ENCODE measurements at places on chromosomes 11 and 22. TPM values are rescaled to one million over a fixed set of nuclear protein-coding genes. Genes with fewer than 3 reads are reported as not detected.

MUC5AC gene
- not detected for total RNA-seq

BTBD18 gene
- total RNA-seq, result not detected

DNA sequence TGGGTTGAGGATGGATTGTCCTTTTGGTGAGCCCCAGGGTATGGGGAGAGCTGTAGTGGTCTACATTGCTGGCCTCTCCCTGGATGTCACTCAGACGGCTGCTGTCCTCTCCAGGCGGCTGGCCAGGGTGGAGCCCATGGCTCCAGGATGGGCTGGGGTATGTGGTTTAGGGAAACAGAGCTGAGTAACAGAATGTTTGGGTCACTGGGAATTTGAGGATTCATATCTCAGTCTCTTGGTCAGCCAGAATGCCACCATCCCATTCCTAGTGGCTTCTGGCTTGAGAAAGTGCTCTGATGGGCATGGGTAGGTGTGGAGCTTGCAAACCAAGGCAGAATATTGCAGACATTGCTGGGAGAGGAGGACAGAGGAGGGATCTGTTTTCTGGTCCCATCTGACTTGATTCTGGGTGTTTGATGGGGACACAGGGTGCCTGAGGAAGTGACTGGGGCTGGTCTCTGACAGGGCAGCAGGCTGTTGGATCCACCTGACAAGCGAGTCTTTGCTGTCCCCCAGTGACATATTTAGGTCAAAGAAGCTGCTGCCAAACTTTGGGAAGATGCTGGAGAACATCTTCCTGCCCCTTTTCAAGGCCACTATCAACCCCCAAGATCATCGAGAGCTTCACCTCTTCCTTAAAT is 41.4 kb downstream of the AMPD3 start:
- DNase-seq, result no peak

- no peak for DNase-seq
Measured at GRCh38 chr11:120635136-120635810, 123.7 kb downstream of the GRIK4 start.

GRCh38 chr11:69383372-69384250 is 89.7 kb downstream of the MYEOV start:
- no peak for DNase-seq

ANO1 gene
- 0.40 TPM for total RNA-seq

DNA sequence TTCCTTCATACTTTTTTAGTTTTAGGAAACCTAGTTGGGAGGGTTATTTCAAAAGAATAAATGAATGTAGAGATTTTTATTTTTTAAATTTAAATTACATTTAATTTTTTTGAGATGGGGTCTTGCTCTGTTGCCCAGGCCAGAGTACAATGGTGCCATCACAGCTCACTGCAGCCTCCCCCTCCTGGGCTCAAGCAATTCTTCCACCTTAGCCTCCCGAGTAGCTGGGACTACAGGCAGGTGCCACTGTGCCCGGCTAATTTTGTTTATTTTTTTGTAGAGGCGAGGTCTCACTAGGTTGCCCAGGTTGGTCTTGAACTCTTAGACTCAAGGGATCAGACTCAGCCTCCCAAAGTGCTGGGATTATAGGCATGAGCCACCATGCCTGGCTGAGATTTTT is 32.6 kb downstream of the ZNRF3 start:
- DNase-seq, result no peak

- DNase-seq, result no peak
Measured at GRCh38 chr22:35085621-35086020, 19.7 kb downstream of the ISX start.

GRCh38 chr11:111119751-111120150 is 125.8 kb upstream of the POU2AF2 start:
- no peak for DNase-seq
